Hindlimb muscle (tissue), 1 donor: ENCODE measurements at places on chromosomes 1 and 21.

DNA sequence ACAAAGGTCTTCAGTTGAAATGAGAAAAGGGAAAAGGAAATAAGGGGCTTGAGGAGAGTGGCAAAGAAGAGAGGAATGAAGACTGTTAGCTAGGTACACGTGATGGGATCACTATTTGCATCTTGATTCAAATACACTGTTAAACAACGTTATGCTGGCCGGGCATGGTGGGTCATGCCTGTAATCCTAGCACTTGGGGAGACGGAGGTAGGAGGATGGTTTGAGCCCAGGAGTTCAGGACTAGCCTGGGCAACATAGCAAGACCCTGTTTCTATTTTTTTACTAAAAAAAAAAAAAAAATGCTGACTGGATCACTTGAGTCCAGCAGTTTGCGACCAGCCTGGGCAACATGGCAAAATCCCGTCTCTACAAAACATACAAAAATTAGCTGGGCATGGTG lies 2.4 kb downstream of the RBM34 start:
- DNase-seq: no peak

- no peak for DNase-seq
These were observed 9.2 kb downstream of the GNB1 start for GRCh38 chr1:1881727-1882126.

DNA sequence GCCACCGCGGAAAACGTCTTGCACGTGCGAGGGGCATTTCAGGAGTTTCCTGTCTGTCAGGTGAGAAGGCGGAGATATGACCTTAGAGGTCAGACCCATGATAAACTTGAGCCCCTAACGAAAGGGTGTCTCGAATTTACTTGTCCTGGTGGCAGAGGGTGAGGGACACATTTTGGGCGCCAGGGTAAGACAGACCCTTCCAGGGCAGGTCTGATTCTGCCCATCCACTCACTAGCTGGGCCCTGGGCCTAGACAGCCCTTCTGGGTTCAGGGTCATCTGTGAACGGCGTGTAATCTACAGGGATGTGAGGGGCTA lies 395 bp upstream of the CSRP1 start:
- DNase-seq: no peak

DNA sequence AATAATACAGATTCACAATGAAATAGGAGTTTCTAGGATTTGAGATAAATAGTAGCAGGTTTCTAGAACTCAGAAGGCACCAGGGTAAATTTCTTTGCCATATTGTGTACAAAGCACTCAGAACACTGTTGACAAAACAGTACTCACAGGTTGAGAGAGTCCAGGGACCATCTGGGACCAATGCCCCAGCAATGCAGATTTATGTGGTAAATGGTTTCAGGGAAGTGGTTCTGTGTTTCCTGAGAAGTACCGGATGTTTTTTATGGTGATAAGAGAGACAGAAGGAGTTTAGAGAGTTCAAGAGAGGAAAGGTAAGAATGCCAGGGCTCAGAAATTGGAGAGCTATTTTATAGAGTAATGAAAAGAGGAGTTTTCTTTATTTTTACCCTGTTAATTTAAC lies 29.6 kb upstream of the DIPK1A start:
- no peak for DNase-seq

DNA sequence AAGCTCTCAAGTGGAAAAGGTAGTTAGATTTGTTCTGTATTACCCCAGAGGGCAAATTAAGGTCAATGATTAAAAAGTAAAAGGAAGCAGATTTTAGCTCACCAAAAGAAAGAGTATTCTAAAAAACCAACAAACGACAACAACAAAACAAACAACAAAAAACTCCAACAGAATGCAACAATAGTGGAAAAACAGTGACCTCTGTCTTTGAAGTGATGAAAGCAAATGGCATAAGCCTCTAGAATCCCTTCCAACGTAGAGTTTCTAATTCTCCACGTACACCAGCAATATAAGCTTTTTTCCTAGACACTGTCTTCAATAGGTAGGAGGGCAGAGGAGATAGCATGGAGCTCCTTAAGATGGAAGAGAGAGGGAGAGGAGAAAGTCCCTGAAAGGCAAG lies 359.1 kb downstream of the TTLL7 start:
- DNase-seq: no peak
